Renal pelvis (tissue), 12 donors: ENCODE measurements at places on chromosomes 13 and 19.
A peak's percentile ranks its signal among the peaks of the same experiment; 100 is the strongest.

DNA sequence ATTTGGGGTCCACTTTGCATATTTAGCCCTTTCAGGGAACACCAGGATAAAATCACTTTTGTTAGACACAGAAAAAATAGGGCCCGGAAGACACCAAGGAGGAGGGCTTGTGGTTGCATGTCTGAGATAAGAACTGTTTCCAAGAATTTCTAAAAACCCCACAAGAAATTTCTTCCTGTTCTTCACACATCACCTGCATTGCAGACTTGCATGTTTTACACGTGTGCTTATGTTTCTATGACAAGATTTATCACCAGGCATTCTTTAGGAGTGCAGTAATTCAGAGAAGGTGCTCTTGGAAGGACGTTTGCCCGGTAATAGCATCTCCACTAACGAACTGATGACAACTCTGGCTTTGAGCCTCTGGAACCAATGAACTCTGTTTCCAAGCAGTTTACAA lies 7.1 kb upstream of the ACTL9 start:
- no peak for DNase-seq

- DNase-seq = no peak
These were observed 31.8 kb upstream of the SPART start for GRCh38 chr13:36377826-36378468.

DNA sequence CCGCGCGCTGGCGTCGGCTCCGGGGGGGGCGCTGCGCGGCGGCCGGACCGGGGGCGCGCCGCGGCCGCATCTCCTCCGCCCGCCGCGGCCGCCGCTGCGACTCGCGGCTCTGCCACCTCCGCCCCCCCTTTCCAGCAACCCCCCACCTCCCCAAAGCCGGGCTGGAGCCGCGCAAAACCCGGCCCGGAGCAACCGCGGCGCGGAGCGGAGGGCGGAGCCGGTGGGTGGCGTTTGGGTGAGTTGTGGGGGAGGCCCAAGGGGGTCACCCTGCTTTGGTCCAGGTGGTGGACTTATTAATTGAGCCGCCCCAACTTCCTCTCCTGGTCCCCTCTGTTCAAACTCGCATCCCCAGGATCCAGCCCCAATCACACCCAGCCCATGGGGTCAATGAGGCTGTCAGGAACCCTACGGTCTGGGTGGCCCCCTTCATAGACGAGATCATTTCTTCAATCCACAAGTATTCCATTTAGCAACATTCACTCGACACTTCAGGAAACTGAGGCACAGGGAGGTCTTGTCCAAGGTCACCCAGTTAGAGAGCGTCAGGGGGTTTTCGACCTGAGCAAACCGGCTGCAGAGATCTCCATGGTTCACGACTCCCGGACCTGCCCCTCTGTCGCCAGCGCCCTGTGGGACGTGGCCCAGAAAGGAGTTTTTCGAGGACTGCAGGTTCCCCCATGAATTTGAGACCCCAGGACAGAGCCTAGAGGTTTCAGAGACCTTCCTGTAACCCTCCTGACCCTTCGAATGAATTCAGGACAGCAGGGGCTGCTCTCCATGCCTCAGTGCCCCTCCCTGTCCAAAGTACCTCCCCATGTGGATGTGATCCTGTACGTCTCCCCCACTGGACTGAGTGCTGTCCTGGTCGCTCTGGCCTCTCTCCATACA lies 22.4 kb upstream of the SEMA6B start:
- no peak for DNase-seq

DNA sequence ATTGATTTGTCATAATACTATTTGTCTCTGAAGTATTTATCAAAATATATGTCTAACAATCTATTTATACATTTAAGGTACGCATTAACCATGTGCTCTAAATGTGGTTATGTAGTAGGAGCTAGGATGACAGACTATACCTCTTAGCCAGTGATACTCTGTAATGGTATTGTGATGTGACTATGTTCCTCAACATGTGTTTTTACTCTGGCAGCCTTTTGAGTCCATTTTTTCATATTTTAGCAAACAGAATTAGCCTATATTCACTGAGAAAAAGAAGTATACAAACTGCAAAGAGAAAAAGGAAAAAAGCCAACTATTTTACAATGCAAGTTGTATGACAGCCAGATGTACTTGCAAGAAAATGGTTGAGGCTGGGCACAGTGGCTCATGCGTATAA lies 26.7 kb downstream of the MAB21L1 start:
- no peak for DNase-seq

DNA sequence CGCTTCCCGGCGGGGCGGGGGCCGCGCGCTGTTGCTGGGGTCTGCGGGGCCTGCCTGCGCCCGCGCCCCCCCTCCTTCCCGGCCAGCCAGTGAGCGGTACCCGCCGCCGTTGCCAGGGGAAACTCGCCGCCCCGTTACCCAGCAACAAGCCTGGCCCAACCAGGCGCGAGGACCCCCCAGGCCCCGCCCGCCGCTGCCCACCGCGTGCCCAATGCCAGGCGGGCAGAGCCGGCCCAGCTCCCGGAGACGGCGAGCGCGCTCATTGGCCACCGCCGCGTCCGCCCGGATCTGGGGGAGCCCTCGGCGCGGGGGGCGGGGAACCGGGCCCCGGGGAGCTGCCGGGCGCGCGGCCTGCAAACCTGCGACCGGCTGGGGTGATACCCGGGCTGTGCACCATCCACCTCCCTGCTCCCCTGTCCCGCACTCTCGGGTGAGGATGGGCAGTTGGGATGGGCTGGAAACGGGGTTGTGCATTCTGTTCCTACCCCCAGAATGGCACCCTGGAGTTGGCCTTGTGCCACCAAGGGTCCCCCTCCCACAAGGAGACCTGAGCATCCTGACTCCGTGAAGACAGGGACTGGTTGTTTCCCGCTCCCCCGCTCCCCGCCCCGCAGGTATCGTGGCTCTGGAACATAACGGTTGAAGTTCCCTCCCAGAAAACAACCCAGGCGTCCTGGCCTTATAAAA lies 8.8 kb upstream of the BBC3 start:
- no peak for DNase-seq

DNA sequence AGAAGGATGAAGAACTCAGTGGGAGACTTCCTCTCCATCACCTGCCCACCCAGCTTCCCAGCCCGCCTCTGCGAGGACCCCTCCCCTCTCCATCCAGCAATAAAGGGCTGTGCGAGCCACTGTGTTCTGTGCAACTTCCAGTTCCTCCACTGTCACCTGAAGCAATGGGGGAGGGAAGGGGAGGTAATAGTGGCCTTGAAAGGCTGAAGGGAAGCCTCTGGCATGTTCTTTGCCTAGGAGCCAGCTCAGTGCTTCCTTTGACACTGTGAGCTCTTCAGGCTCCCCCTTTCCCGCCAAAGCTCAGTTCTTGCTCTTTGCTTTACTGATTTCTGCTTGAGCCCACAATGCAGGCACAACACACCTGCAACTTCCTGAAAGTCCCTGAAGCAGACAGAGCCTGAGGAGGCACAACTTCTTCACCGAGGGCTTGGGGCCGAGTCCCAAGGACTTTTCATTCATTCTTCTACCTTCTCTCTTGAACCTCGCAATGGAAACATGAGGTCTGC lies 73.2 kb upstream of the DOCK9 start:
- DNase-seq = no peak

DNA sequence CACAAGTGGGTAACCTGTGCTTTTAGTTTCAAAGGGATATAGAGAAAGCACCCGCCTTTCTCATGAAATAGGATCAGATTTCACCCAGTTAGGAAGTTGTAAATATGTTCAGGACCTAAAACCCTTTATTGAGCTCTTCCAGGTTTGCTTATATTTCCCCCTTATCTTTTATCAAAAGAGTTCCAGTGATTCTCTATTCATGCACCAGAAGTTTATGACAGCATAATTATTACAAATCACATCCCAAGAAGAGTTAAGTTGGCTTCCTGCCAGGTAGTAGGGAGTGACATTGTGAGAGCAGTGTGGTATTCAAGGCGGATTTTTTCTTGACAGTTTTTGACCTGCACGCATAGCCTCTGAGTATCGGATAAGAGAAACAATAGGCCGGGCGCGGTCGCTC lies 190.3 kb downstream of the STK24 start:
- no peak for DNase-seq

DNA sequence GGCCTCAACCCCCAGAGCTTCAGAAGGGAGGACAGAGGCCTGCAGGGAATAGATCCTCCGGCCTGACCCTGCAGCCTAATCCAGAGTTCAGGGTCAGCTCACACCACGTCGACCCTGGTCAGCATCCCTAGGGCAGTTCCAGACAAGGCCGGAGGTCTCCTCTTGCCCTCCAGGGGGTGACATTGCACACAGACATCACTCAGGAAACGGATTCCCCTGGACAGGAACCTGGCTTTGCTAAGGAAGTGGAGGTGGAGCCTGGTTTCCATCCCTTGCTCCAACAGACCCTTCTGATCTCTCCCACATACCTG lies 969 bp upstream of the CEACAM5 start:
- no peak for DNase-seq

GRCh38 chr13:84439108-84439507 lies 556.8 kb upstream of the SLITRK1 start:
- no peak for DNase-seq

DNA sequence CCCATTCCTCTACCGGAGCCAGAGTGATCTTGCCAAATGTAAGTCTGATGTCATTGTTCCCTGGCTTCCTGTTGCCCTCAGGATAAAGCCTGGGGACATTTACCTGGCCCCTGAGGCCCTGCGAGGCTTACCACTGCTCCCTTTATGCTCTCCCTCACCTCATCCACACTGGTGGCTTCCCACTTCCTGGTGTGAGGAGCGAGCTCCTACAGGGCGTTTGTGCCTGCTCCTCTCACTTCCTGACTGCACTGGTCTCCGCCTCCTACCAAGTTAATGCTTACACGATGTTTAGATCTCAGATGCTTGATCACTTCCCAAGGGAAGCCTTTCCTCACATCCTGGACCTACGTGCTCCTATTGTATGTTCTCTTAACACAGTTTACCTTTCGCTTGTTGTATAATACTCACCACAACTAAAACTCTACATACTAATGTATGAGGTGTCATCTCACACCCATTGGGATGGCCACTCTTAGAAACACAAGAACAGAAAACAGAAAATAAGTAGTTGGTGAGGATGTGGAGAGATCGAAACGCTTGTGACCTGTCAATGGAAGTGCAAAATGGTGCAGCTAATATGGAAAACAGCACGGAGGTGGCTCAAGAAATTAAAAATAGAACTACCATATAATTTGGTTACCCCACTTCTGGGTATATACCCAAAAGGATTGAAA lies 177.6 kb downstream of the SHISA2 start:
- DNase-seq = no peak

DNA sequence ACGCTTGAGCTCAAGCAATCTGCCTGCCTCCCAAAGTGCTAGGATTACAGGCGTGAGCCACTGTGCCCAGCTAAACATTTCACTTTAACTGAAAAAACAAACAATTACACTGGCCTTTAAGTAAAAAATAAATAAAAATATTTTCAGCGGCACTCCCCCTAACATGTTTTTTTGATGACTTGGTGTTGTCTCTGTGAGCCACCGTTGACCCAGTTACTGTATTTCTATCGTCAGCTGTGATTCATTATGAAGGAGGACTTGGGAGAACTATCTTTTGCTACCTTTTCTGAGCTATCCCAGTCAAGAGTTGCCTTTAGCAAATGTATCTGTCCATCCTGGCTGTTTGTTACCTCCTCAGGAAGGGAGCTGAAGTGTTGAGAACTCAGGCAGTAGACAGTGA lies 18.5 kb upstream of the C19orf33 start:
- no peak for DNase-seq

- DNase-seq = no peak
These were observed 112.7 kb upstream of the TSHZ3 start for GRCh38 chr19:31461814-31462539.

GRCh38 chr13:99154064-99154463 lies 46.6 kb upstream of the UBAC2 start:
- no peak for DNase-seq

GRCh38 chr13:23547000-23547590 lies 23.1 kb upstream of the TNFRSF19 start:
- peak; percentile 28 for DNase-seq

DNA sequence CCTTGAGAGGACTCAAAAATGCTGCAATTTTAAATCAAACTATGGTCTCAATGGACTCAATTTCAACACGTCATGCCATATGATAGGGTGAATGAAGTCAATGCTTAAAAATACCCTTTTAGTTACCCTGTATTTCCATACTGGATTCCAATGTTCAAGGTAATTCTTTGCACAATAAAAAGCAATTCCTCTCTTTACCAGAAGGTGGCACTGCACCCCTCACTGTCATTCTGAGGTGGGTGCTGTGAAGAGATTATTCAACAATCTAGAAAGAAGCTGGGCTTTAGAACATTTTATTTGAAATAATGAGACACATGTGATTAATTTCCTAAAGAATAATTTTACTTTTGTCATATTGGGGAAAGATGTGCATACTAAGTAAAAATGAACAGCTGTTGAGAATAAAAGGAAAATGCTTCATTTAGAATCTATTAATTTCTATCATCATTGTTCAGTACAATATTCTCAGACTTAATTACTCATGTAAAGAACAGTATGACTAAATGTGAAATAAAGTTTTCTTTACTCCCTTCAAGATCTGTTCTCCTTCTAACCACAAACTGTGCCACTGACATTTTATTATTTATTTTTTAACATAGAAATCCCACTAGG lies 789.1 kb downstream of the GPC5 start:
- DNase-seq = peak; percentile 30

GRCh38 chr19:28656644-28657043 lies 556.3 kb downstream of the UQCRFS1 start:
- DNase-seq = no peak

- DNase-seq = no peak
These were observed 6.3 kb upstream of the IGSF23 start for GRCh38 chr19:44607049-44607448.

- no peak for DNase-seq
These were observed 19.9 kb upstream of the GPR183 start for GRCh38 chr13:99327126-99327525.

GRCh38 chr13:75103976-75104375 lies 378.0 kb downstream of the TBC1D4 start:
- DNase-seq = no peak

DNA sequence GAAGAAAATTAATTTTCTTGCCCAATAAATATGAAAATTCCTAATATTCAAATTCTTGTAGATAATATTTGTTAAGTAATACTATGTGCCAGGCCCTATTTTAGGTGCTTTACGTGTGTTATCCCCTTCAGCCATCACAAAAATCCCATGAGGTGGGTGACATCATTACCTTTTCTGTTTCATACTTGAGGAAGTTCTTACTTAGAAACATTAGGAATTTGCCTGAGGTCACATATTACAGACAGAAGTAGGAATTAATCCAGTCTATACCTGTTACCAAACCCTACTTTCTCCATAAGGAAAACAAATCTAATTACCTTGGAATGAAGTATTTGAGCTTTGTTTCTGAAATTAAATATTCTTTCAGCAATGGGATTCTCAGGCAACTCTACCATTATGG lies 336.1 kb downstream of the GPC6 start:
- DNase-seq = no peak

- no peak for DNase-seq
These were observed 19.5 kb upstream of the NDUFS7 start for GRCh38 chr19:1364070-1364704.

GRCh38 chr13:99434258-99434788 lies 66.9 kb upstream of the TM9SF2 start:
- no peak for DNase-seq
